ENCODE measurements at places on chromosomes 4 and X. TPM values are rescaled to one million over a fixed set of nuclear protein-coding genes. Genes with fewer than 3 reads are reported as not detected.

The SCRG1 gene
- total RNA-seq: not detected

The SPANXD gene
- total RNA-seq: not detected

The MSL3 gene
- total RNA-seq: 23.9 TPM

The KLHL4 gene
- 1.8 TPM for total RNA-seq

The INTS6L gene
- total RNA-seq: 2.2 TPM

The CCDC120 gene
- total RNA-seq: 0.39 TPM

The PRRG1 gene
- total RNA-seq: 6.6 TPM

The RXFP1 gene
- total RNA-seq: 0.98 TPM

The GAGE12E gene
- total RNA-seq: not detected

The USP26 gene
- total RNA-seq: not detected

The GPRIN3 gene
- total RNA-seq: under 0.01 TPM

The PPM1K gene
- total RNA-seq: 16.2 TPM

The SLC10A6 gene
- not detected for total RNA-seq

The CSAG2 gene
- total RNA-seq: not detected

The NXF2B gene
- total RNA-seq: not detected

Measured in subcutaneous preadipocyte (primary cell).